Stimulated activated CD4-positive, alpha-beta T cell treated with anti-CD3 and anti-CD28 coated beads, Interleukin-1b, Interleukin-23, amount 100 ng/mL, for 48 hours (primary cell): ENCODE measurements at places on chromosomes 12 and 14.

GRCh38 chr12:9033265-9033887 lies 44.0 kb downstream of the KLRG1 start:
- DNase-seq = no peak

DNA sequence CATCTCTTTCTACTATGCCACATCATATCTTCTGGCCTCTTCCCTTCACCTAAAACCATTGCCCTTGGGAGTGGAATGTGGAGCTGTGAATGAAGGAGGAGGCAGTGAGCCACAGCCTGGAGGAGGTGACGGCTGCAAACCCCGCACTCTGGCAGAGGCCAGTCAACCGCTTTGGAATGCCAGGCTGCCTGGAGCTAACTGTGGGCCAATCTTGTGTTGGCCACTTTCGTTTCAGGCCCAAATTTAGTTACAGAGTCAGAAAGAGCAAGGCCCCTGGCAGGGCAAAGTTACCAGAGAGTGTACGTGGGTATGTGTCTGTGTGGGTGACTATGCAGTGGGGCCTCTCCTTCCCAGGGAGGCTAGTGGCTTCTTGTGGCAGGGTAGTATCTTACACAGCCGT lies 40.1 kb downstream of the CACNA1C start:
- no peak for DNase-seq

- DNase-seq = no peak
Measured at GRCh38 chr12:96995861-96996260, 88.8 kb downstream of the NEDD1 start.

GRCh38 chr12:110245369-110245772 lies 35.7 kb upstream of the ATP2A2 start:
- DNase-seq = peak; percentile 32

DNA sequence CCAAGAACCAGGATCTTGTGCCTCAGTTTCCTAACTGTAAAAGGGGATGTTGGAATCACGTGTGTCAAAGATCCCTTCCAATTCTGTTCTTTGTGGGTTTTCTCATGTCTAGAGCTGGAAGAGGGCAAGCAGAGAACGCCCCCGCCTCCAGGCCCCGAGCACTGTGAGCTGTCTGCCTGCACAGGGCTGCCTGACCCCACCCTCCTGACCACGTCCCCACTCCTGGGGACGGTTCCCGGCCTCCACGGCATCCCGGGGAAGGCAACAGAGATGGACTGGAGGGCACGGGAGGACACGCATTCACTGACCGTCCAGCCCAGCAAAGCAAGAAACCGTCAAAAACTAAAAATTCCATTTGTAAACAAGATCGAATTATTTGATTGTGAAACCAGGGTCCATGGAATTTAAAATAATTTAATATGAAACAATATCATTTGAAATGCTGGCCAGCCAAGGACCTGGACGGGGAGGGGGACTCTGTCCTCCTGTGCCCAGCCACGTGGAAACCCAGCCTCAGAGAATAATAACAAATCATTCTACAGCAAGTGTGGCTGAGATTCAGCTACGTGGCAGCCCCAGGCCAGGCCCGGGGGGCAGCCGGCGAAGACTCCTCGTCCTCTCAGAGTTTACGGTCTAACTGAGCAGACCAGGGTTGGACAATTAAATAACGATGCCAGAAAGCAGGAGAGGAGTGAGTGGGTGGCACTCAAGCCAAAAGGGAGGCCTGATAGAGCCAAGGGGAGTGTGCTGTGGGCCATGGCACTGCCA lies 87.3 kb upstream of the DIO3 start:
- DNase-seq = no peak

DNA sequence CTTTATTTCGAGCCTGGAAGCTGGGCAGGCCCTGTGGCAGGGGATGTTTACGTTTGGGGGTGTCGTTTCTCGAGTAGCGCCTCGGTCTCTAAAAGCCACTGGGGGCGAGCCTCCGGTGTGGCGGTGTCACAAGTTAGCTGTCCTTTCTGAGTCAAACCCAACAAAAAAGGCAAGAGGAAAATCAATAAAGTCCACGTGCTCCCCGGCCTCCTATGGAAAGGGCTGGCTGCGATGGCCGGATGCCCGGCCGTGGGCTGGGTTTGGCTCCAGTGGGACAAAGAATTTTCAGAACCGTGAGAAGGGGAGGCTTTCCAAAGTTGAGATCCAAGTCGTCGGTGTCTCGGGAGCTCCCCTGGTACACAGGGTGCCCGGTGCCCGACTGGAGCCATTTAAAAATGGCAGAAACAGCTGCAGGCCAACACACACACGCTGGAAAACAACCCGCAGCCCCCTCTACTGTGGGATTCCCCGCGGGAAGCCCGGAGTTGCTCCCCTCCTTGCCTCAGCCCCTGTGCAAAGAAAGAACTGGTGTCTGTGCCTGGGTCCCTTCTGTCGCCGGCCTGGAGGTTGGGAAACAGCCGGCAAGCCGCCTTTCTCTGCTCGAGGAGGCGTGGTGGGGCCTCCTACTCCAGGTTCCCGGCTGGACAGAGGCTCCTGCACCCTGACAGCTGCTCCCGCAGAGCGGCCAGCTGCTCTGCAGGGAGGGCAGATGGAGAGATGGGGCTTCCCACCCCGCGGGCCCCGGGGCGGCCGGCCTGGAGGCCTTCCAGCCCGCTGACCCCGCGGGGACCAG lies 1.9 kb downstream of the BCL7A start:
- no peak for DNase-seq
